ENCODE measurements at places on chromosomes 11 and 22.

- DNase-seq = no peak
Measured at GRCh38 chr22:32309585-32310251, 47.9 kb upstream of the RFPL3 start.

DNA sequence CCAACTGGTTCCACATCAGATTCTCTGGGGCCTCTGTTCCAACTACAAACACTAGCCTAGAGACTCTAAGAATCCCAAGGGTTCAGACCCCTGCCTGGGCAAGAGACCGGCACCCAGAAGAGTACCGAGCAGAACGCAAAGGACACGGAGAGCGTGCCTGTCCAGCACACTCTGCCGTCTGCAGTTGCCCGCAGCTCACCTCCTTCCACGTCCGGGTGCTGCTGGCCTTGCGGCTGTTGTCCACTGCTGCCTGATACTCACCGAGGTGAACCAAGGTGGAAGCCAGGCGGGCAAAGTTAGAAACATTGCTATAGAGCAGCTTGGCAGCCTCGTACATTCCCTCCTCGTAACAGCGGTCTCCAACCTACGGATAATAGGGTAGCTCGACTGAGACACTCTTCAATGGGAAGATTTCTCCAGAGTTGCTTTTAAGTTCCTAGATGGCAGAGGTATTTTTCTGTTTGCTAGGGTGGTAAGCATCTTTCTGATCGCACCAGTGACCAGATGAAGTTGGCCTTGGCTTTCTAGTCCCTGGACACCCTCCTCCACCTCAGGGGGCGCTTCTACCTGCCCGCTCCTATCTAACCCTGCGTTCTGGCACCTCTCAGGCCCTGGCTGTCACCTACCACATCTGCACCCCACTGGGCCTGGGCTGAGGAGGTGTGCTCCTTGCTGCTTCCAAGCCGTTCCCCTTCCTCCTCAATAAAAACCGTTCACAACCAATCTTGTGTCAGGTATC is 22.8 kb upstream of the SLC25A1 start:
- no peak for DNase-seq

GRCh38 chr22:46911346-46911745 is 148.9 kb downstream of the TBC1D22A start:
- no peak for DNase-seq

- peak; percentile 30 for DNase-seq
Measured at GRCh38 chr11:125990244-125990643, 44.4 kb downstream of the VSIG10L2 start.

GRCh38 chr11:88102598-88102934 is 72.7 kb downstream of the RAB38 start:
- no peak for DNase-seq

DNA sequence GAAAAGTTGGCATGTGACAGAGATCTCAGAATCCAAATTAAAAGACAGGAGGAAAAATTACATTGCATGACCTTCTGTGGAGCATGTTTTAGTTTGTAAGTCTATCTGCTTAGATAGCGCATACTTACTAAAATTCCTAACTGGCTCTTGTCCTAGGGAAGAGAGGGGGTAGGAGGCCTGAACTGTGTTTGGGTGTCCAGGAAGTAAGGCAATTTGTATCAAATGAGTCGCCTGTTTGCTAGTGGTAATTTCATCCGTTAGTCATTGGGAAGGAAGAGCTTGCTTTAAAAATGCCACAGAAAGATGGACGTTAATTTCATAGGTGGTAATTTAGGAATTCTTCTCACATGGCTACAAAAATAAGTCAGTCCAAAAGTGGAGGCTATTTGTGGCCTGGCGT is 18.5 kb downstream of the GRK3 start:
- DNase-seq = no peak

- DNase-seq = no peak
Measured at GRCh38 chr11:124892750-124893454, 4.8 kb downstream of the ROBO4 start.

- no peak for DNase-seq
Measured at GRCh38 chr22:23176645-23177027, 3.7 kb upstream of the BCR start.

DNA sequence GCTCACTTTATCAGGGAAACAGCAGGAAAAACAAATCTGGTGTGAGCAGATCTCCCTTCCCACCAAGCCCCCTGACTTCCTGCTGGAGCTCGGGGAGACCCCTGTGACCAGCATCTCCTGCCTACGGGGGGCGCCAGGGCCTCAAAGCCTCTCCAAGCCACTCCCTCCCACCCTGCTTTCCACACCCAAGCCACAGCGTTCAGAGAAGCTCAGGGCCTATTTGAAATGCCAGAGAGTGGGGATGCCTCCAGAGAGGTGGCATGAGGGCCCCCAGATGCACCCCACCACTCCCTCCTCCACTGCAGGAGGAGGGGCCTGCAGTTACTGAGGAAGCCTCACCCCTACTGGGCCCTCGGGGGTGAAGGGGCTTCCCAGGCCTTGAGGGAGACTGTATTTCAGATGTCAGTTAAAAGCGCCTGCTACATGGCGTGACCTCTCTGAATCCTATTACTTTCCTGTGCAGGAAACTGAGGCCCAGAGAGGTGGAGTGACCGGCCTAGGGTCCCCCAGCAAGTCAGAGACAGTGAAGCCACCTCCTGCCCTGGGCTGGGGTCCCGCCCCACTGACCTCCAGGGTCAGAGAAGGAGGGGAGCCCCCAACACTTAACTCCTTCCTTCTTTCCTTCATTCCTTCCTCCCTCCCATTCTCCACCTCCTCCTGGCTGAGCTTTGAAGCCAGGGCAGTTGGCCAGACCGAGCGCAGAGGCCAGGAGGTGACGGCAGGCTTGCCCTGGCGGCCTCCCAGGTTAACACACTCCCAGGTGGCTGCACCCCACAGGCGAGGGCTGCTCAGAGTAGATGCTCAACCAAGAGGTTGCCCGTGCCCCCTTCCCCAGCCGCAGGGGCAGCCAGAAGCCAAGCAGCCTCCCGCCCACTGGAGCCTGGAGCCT is 6.0 kb upstream of the CDKN1C start:
- no peak for DNase-seq

- no peak for DNase-seq
Measured at GRCh38 chr11:47242596-47243192, 5.9 kb downstream of the ACP2 start.

DNA sequence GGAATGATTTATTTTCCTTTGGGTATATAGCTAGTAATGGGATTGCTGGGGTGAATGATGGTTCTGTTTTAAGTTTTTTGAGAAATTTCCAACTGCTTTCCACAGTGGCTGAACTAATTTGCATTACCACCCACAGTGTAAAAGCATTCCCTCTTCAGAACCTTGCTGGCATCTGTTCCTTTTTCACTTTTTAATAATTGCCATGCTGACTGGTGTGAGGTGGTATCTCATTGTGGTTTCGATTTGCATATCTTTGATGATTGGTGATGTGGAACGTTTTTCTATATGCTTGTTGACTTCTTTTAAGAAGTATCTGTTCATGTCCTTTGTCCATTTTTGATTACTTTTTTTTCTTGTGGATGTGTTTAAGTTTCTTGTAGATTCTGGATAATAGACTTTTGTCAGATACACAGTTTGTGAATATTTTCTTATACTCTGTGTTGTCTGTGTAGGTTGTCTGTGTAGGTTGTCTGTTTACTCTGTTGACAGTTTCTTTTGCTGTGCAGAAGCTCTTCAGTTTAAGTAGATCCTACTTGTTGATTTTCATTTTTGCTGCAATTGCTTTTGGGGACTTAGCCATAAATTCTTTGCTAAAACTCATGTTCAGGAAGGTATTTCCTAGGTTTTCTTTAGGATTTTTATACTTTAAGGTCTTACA is 291.8 kb upstream of the DDI1 start:
- no peak for DNase-seq

GRCh38 chr11:17720796-17721171 is 1.4 kb downstream of the MYOD1 start:
- DNase-seq = no peak

DNA sequence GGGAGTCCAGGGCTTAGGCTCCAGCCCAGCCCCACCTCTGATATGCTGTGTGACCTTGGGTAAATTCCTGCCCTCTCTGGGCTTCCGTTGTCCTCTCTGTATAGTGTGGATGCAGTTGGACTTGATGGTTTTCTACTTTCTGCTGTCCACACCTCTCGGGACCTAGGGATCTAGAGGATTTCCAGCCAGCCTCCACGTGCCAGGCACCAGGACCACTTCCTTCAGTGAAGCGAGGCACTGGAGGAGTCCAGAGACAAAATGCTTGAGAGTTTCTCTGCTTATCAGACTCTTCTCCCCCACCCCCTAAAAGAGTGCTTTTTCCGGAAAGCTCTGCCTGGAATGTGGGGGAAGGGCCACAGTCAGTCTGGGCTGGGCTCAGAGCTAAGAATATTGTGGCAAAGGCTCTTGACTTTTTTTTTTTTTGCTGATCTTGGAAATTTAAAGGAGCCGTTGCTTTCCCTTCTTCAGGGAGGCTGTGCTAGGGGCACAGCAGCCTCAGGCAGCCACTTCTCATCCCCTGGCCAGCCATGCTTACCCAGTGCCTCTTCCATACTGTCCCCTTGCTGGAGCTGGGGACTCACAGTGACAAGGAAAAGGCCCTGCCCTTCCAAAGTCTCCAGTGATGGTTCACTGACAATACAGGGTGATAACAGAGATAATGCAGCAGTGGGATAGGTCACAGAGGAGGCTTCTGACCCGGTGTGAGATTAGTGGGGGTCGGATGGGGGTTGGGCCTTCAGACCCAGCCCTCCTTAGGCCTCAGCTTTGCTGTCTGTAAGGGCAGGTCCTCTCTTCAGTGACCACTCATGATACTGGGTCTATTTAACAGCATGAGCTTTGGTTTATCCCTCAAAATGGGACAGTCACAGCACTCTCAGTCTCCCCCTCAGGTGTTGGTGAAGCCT is 2.9 kb upstream of the SERPINH1 start:
- no peak for DNase-seq

DNA sequence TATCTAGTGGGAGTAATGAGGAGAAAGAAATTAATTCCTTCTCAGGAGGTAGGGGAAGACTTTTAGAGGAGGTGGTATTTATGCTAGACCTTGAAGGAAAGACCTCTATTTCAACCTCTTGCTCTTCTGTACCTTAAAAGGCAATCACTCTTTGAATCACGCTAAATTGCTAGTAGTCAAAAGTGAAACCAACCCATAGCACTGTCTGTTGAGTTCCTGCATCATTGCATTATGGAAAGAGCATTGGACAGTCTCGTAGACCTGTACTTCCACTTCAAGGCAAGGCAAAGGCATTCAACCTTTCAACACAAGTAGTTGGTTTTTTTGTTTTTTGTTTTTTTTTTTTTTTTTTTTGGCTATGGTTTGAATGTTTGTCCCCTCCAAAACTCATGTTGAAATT is 770.4 kb downstream of the ETS1 start:
- DNase-seq = no peak

DNA sequence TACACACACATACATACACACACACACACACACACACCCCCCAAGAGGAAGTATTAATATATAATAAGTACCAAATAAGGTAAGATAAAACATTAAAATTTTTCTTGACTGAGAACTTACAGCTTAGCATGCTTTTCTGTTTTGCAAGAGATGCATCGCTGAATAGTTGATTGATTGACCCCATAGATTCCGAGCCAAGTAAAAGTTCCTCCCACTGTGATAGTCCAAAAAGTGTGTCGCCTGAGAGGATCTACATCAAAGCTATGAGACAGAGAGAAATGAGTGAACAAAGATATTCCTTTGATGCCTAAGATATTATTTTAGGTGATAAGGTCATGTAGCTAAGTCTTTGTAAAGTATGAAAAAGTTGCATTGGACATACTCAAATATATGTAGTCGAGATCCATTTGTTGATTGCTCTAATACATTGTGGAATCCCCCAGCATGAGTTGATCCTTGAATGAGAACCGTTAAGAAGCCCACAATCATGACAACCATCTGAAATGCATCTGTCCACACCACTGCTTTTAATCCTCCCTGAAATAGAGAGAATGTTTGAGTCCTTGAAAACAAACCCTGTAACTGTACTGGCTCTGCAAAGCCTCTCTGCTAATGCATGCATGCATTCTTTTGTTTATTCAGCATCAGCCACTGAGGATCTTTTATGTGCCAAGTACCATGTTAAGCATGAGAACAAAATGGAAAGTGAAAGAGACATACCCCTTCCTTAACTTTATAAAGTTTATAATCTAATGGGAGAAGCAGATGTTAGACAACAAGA is 18.3 kb downstream of the SLC5A12 start:
- DNase-seq = no peak

DNA sequence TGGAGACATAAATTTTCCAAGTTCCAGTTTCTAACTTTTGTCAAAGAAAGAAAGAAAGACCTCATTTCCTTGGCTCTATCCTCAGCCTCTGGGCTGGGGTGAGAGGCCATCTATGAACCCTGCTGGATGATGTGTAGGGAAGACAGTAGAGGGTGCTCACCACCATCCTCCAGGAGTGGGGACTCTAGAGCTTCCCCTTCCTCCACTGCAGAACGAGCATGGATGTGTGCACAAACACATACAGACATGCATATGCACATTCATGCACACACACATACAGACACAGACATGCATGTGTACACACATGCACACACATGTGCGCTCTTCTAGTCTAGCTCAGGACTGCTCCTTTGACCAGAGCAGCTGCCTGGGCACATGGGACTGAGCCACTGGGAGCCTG is 565.8 kb downstream of the BUD13 start:
- DNase-seq = no peak

GRCh38 chr11:47539681-47540039 is 13.3 kb downstream of the CELF1 start:
- DNase-seq = no peak

GRCh38 chr11:91859666-91860065 is 365.0 kb upstream of the FAT3 start:
- no peak for DNase-seq

- no peak for DNase-seq
Measured at GRCh38 chr22:36461665-36462649, 19.5 kb downstream of the TXN2 start.

DNA sequence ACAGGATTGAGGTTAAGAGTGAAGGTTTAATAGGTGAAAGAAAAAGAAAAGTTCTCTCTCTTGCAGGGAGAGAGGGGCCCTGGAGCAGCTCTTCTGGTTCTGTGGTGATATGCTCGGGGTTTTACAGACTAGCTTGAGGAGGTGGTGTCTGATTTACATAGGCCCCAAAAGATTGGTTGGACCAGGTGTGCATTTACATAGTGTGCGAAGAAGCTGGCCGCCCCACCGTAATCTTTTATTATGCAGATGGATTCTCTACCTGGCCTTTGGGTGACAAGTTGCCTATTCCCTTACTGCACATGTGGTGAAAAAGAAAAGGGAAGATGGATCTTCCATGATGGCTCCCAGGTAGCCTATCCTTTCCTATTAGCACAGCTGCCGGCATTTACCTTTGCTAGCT is 219.9 kb upstream of the GRIA4 start:
- no peak for DNase-seq

DNA sequence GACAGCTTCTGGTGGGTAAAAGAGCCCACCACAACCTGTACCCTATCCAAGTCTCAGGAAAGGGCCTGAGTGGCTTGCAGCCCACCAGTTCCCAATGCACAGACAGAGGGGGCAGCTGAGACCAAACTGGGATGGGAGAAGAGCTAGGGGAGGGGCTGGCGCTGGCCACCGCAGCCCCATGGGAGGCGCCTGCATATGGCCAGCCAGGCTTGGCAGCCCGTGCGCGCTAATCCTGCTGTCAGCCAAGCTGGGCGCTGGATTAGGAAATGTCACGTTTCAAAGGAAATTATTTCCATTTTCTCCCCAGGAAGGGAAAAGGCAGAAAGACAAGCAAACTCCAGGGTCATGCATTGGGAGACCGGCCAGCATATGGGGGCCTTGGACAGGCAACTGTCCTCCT is 236.8 kb downstream of the BUD13 start:
- no peak for DNase-seq
